Daoy (cell line): ENCODE measurements at places on chromosomes 3 and 15. TPM values are rescaled to one million over a fixed set of nuclear protein-coding genes. Genes with fewer than 3 reads are reported as not detected.
A peak's percentile ranks its signal among the peaks of the same experiment; 100 is the strongest.

DNA sequence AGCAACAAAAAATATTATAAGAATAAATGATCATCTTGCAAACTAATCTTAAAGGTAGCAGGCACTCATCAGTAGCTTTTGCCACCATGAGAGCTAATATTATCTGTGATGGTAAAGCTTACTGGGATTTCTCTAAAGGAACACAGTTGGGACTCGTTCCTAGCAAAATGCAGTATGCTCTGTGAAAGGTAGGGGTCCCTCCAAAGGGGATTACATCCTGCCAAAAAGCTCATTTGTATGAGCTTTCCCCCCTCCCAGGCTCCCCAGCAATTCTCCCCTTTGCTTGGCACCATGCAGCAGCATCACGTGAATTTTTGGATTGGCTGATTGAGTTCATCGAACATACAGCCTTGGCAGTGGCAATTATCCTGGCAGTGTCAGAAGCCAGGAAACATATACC is 361.0 kb upstream of the PLSCR5 start:
- no peak for DNase-seq

DNA sequence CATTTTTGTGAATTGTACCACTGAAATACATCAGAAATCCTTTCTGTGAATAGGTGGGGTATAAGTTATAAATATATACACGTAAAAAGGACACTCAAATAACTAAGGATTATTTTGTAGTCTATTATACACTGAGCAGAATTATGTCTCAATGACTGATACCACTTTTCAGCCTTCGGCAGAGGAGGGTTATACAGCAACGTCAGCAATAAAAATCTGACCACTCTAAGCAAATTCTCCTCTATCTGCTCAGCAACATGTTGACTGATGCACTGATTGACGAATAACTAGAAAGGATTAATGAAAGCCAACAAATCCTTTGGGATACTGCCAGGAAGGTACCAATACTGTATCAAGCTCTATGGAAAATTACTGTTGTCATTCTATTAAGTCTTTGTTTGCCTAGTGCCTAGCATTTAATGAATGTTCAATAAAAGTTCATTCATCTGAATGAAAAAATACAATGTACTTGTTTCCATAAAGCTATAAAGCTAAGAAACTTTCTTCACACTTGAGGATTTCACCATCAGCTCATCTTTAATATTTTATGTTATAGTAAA is 5.2 kb downstream of the ARPP19 start:
- no peak for DNase-seq

- peak; percentile 69 for DNase-seq
Observed at GRCh38 chr3:127544192-127544802, 46.2 kb downstream of the TPRA1 start.

GRCh38 chr15:100112636-100113305 is 229.0 kb downstream of the ADAMTS17 start:
- no peak for DNase-seq

- no peak for DNase-seq
Observed at GRCh38 chr15:101514318-101514717, 24.8 kb upstream of the PCSK6 start.

DNA sequence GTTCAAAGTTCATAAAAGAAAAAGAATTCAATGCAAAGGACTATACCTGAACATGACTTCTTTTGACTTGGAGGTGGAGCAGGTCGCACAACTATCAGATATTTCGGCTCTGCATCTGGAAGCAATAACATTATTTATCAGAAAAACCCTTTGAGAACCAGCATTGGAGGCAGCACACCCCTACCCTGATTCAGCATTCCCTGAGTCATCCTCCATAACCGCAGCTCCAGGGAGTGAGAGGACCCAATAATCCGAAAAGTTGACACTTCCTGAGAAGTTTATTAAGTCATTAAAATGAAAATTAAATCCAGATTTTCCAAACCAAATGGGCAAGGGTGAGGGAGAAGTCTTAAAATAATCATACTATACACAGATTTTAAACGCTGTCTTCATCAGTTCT is 90.6 kb downstream of the ABI3BP start:
- DNase-seq = peak; percentile 66

DNA sequence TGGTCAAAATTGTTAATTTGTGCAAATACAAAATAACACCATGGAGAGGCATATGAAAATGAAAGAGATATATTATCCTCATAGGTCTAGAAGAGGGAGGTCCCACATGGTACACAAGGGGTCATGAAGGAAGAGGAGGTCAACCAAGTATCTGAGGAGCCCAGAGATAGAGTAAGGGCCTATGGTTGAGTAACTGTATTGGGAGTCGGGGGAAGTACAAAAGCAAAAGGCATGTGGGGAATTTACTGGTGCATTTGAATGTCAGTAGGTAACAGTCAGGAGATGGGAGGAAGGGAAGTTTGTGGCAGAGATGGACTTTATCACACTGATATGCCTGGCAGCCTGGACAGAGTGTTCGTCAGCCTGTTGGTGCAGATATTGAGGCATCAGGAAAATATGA is 1113.7 kb downstream of the OTOL1 start:
- DNase-seq = no peak

- DNase-seq = peak; percentile 36
Observed at GRCh38 chr3:173913397-173913796, 515.9 kb downstream of the NLGN1 start.

DNA sequence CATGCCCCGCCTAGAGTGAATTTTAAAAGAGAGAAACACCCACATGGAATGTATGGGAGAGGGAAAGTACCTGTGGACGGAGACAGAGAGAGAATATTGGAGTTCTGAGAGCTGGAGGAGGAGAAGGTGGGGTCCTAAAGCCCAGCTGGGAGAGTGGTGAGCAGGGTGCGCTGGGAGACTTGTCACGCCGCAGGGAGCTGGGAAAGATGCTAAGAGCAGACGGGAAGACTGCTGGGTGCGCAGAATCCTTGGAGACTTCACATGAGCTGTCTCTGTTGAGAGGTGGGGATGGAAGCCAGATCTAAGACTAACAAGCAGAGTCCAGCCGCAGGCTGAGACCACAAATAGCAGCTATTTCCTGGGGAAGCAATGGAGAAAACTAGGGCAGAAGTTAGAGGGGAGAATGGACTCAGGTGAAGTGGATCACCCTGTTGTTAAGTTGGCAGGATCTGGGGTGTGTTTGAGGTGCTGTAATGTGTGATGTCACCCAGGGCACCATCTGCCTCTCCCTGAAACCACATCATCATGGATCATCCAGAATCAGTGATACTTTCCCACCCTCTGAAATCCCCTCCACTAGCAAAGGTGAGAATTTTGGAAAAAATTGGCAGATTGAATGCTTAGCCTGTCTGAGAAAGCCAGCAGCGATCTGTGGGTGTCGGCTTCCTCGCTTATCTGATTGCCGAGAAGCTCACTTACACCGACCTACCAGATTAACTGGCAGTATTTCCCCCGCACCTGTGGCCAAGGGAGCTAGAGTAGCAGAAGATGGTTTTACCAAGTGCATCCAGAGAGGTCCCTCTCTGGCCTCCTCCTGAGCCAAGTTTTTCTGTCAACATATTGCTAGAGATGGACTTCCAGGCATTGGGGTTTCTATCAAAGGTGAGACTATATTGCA is 174.8 kb upstream of the BHLHE40 start:
- DNase-seq = no peak

DNA sequence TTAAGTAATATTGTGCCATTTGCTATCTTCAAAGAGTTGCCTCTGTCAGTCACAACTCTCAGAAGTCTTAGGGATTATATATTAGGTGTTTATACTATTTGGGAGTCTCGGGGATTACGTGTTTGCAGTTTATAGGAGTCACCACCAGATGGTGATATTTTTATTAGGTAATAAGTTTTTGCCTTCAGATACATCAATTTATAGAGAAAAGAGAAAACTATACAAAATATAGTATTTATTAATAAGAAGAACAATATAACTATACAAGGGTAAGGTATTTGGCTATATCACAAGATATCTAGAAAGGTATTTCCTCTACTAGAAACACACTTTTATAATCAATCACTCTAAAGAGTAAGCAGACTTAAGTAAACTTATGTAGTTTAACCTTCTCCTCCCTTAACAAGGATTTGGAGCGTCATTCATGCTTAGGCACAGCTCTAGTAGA is 10.7 kb upstream of the DHX36 start:
- peak; percentile 13 for DNase-seq

DNA sequence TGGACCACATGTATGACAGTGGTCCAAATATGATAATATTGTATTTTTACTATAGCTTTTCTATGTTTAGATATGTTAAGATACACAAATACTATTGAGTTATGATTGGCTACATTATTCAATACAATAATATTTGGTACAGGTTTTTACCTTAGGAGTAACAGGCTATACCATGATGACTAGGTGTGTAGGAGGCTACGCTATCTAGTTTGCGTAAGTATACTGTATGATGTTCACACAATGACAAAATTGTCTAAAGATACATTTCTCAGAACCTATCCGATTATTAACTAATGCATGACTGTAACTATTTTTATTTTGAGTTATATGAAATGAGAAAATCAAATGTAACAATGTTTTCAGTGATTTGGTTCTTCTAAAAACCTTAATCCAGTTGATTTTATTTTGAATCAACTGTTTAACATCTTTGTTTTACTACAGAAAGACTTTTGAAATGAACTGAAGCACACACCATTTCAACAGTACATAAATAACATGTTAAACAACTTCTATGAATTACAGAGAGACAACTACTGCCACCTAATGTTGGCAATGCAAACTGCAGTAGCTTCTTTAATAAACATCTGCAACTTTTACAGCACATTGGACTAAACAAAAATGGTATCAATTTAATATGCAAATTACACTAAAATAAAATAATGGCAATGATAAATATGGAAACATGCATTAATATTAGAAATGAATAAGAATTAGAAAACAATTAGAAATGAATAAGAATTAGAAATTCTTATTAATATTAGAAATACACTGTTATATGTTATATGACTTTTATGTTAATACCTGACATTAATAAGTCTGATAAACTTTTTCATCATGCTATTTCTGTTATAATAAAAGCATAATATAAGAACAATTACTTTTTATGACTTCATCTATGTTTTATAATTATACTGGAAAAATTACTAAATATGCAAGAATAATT is 255.7 kb downstream of the MBNL1 start:
- DNase-seq = peak; percentile 27

GRCh38 chr3:19103510-19103909 is 44.8 kb upstream of the KCNH8 start:
- DNase-seq = no peak

DNA sequence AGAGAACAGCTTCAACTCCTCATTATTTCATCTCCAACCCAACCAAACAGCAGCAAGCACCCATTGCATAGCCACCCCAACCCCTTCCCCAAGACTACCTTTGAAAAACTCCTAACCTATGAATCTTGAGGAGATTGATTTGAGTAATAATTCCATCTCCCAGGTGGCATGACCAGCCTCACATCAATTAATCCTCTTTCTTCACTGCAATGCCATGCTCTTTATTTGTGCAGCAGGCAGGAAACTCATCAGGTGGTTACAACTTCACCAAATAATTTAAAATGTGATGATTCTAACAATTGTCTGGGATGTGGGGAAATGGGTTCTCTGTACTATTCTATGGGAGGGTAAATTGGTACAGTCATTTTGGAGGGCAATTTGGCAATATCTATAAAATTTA is 68.1 kb upstream of the POMGNT2 start:
- no peak for DNase-seq

GRCh38 chr3:35772381-35773015 is 133.2 kb downstream of the ARPP21 start:
- DNase-seq = no peak

GRCh38 chr3:125651244-125651643 is 55.9 kb upstream of the OSBPL11 start:
- peak; percentile 21 for DNase-seq

DNA sequence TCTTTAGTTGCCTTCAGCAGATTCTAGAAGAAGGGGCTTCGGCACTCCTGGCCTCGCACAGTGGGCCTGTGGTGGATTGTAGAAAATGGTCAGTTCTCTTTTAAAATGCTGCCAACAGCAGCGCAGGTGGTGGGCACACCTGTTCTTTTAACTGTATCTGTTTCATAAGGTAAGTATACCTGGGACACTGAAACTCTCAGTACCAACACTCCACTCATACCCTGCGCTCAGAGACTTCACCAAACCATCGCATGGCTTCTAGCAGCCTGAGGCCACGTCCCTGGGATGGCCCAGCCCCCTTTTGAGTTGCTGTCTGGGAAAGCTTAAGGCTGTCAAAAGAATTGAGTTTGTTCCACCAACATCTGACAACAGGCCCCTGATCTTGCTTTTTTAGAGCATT is 56.7 kb upstream of the MCF2L2 start:
- DNase-seq = no peak

GRCh38 chr15:41512940-41513505 is 604 bp downstream of the LTK start:
- peak; percentile 39 for DNase-seq

Gene GAP43
- total RNA-seq = 0.06 and 0.12 TPM in 2 replicates

Gene EFCC1
- not detected in 2 replicates for total RNA-seq

Gene EPHB1
- total RNA-seq = 2.5 and 4.2 TPM in 2 replicates

Gene SMAD6
- 9.0 and 12.2 TPM in 2 replicates for total RNA-seq

Gene GOLGA8T
- total RNA-seq = 1.5 TPM in 1 of 2 replicates, not detected in the other

Gene DOCK3
- total RNA-seq = 0.36 and 0.51 TPM in 2 replicates
